ENCODE measurements at places on chromosomes 13 and 19. TPM values are rescaled to one million over a fixed set of nuclear protein-coding genes. Genes with fewer than 3 reads are reported as not detected.

Gene BEST2
- total RNA-seq: not detected

Gene DIRAS1
- total RNA-seq: 1.6 TPM

Gene CGB2
- total RNA-seq: not detected

Gene DEDD2
- total RNA-seq: 21.4 TPM
